ENCODE measurements at places on chromosomes 12 and 14. TPM values are rescaled to one million over a fixed set of nuclear protein-coding genes. Genes with fewer than 3 reads are reported as not detected.

Gene TBC1D30
- total RNA-seq = 5.6 TPM

Gene IGFBP6
- 25.1 TPM for total RNA-seq

Gene MSI1
- total RNA-seq = 71.7 TPM

Gene NOS1
- 0.48 TPM for total RNA-seq

Gene ZBTB42
- 6.6 TPM for total RNA-seq

Data from type B pancreatic cell (in vitro differentiated cells).